Ureter (tissue), 1 donor: ENCODE measurements at places on chromosomes 4 and X. TPM values are rescaled to one million over a fixed set of nuclear protein-coding genes. Genes with fewer than 3 reads are reported as not detected.

GRCh38 chr4:141132709-141133145 is 542 bp downstream of the RNF150 start:
- peak; percentile 46 for DNase-seq

DNA sequence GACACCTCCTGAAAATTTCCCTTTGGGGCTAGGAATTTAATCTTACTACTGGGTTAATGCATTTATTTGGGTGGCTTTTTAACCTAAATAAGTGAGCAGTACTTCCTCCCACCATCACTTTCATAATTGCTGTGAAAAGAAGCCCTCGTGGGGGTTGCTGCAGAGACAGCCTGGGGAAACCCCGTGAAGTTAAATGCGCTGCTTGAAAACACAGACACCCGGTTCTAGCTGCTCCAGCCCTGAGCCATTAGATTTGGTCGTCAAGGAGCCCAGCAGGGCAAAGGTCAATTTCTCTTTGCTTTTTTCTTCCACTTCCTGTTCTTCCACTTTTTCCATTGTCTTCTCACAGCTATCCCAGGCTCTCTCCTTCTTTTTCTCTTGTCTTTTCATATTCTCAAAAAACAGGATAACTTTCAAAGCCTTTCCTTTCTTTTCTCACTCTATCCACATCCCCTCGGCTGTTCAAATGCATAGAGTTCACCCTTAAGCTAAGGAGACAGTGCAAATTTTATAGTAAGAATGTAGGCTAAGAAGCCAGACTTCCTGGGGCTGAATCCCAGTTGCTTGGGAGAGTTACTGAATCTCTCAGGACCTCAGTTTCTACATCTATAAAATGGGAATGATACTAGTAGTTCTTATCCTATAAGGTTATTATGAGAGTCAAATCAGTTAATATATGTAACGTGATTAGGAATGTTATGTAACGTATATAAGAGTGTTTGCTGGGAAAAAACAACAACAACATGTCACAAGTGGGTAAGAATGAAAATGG is 91.5 kb upstream of the ZNF827 start:
- DNase-seq: no peak

- DNase-seq: no peak
Measured at GRCh38 chrX:40263014-40263560, 165.3 kb upstream of the BCOR start.

DNA sequence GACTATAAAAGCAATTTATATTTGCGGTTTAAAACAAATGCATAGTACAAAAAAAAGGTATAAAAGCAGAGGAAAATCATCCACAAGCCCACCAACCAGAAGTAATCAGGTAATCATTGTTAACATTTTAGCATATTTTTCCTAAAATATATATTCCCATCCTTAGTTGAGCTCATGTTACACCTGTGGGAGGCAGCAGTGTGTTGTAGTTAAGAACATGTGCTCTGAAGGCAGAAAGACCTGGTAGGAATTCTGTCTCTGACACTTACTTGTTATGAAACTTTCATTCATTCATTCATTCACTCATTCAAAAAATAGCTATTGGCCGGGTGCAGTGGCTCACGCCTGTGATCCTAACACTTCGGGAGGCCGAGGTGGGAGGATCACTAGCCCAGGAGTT is 15.4 kb upstream of the CDKL5 start:
- no peak for DNase-seq

DNA sequence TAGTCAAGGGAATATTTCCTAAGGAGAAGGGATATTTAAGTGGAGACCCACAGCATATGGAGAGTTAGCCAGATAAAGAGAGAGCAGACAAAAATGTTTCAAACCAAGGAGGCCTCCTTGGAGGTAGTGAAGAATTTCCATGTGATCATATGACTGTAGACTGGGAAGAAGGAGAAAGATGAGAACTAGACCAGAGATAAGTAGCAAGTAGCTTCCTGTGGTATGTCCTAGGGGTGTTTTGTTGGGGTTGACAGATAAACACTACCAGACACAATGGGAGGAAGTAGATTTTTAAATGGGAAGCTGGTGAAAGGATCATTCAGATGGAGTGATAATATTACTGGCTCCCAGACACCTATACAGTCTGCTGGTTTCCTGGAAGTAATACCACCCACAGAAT is 13.6 kb downstream of the SYAP1 start:
- DNase-seq: no peak

DNA sequence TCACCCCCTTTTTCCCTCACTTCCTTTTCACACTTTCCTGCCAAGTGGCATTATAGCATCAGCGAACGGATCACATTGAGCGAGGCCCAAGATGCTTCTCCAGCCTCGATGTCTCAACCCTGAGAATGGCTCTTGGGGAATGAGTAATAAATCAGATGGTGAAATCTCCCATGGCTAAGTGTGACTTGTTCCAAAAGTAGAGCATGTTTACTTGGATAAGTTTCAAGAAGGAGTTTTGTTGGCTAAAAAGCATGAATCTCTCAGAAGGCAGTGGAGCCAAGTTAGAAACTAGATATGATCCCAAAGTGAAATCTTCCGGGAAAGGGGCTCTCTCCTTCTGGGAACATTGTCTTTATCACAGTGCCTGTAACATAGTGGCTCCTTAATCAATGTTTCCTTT is 316.3 kb downstream of the CAMK2D start:
- DNase-seq: no peak

FSTL5 gene
- total RNA-seq: not detected

- DNase-seq: peak; percentile 51
Measured at GRCh38 chrX:17459008-17459611, 84.1 kb downstream of the NHS start.

TBC1D8B gene
- 11.1 TPM for total RNA-seq

SPANXA2 gene
- total RNA-seq: not detected

DNA sequence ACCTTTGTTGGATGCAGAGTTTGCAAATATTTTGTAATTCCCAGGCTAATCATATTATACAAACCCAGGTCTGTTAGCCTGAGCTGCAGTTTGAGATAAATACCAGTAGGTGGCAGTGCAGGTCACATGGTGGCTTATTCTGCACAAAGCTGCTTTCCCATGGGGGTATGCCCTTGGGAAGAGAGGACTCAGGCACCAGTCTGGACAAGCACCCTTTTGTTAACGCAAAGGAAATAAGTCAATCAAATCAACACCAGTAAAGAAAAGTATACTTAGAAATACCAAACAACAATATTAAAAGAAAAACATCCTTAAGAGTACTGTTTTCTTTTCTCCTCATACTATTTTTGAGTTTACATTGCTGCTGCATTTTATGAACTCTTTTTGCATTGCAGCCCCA is 389.0 kb upstream of the ZFP42 start:
- no peak for DNase-seq

GRCh38 chr4:74516303-74516702 is 71.4 kb downstream of the AREG start:
- no peak for DNase-seq

GRCh38 chrX:53440101-53440500 is 5.9 kb upstream of the HSD17B10 start:
- no peak for DNase-seq

DNA sequence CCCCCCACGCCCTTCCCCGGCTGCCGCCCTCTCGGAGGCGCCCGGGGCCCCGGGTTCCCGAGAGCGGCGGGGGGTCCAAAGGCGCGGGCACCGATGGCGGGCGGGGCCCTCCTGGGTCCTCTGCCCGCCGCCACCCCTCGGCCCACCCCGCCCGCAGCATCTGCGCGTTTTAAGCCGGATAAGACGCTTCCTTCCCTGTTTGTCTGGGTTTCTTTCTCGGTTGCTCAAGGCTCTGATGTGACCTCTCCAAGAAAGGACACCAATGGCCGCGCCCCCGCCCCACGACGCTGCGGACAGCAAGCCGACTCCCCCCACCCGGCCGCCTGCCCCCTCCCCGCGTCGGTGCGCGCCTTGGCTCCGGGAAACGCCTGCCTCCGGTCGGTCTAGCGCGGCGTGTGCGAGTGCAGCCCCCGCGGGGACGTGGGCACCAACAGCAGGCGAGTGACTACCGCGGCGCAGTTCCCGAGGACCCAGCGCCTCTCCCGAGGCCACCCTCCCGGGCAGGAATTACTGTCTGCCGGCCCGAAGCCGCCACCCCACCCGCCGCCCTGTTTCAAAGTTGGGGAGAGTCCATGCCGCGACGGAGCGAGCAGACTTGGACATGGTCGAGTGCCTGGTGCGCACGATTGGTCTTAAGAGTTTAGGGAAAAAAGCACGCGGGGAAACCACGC is 21.1 kb upstream of the HMX1 start:
- no peak for DNase-seq

- DNase-seq: no peak
Measured at GRCh38 chr4:89904524-89904923, 9.9 kb downstream of the MMRN1 start.

DNA sequence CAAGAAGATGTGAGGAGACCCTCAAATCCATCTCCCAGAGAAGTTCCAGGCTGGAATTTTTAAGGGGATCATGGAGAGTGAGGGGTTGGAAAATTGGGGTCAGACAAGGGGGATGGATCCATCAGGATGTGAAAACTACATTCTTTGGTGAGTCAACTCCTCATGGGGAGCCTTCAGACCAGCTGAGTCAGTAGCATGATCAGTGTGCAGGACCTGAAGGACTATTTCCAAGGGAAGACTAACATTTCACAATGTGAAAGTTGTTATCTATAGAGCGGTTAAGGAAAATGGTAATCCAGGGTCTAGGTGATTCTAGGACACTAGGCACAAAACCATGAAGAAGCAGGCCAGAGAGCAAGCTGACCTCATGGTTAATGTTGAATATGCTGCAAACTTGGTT is 38.6 kb upstream of the CEP135 start:
- DNase-seq: no peak

MAGEA1 gene
- not detected for total RNA-seq

DNA sequence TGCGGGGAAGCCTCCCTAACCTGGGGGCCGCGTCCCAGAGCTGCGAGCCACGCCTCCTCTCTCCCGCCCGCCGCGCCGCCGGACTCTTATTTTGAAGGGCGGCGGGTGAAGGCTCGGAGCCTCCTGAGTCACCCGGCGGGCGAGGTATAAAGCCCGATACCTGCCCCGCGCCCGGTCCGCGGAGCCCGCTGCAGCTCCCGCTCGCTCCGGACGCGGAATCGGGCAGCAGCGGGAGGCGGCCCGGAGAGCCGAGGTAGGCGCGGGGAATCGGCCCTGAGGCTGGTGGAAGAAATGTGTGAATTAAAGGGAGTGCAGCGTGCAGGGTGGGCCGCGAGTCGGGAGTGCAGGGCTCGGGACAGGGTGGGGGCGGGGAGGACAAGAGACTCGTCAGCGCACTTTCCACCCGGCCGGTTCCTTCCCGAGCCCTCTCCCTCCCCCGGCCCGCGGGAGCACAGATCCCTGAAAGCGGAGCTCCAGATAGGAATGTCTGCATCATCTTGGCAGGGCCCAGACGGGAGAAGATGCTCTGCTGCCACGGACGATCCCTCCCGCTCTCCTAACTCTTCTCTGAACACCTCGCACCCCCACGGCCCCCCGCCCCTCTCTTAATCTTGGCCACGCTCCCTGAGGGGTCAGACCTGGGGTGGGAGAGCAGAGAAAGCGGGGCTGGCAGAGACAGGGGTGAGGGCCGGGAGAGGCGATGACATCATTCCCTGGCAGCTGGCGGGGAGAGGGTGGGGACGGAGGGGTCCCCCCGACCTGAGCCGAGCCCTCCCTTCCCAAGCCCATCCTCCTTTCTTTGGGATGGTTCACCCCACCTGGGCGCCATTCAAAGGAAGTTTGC is 177.9 kb downstream of the CBR4 start:
- DNase-seq: peak; percentile 82
